Muscle of back (tissue), 13 donors: ENCODE measurements at places on chromosomes 6 and 20. TPM values are rescaled to one million over a fixed set of nuclear protein-coding genes. Genes with fewer than 3 reads are reported as not detected.

The PPARD gene
- 21.6 TPM for polyA plus RNA-seq

The BEND6 gene
- 0.62 TPM for polyA plus RNA-seq

The TFAP2D gene
- not detected for polyA plus RNA-seq

The ISM1 gene
- polyA plus RNA-seq = 2.7 TPM

The MCHR2 gene
- not detected for polyA plus RNA-seq

DNA sequence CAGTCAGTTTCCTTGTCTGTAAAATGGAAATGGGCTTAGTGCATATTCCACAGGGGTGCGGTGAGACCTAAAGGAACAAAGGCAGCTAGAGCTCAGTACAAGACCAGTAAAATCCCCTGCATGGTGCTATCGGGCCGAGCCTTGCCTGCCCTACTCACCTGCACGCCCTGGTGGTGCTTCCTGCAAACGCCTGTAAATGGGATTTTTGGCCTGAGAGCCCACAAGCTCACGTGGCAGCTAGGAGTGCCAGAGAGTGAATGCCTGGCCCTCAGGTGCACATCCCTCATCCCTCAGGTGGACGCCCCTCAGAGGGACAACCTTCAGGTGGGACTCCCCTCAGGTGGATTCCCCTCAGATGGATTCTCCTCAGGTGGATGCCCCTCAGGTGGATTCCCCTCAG is 48.0 kb upstream of the VSX1 start:
- DNase-seq = no peak

- DNase-seq = no peak
Measured at GRCh38 chr6:41392246-41392645, 56.8 kb downstream of the NCR2 start.

GRCh38 chr20:11222243-11222642 is 548.4 kb upstream of the JAG1 start:
- no peak for DNase-seq

- no peak for DNase-seq
Measured at GRCh38 chr6:33136310-33136900, 55.9 kb downstream of the COL11A2 start.

DNA sequence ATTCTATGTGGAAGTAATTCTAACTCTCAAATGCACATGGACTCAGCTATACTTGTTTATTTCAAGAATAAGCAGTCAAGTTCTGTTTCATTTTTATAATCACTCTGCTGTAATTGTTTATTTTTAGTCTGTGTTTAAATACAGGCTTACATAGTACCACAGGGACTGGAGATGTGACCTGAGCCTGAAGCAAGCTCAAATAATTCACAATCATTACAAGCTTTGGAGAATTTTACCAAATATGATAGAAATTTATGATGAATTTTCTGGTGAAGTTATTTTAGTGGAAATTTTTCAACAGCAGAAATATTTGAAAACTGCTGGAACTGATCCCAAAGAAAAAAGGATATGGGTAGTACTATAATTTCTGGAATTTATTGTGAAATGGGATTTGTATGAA is 41.6 kb upstream of the DSE start:
- DNase-seq = no peak
